Hematopoietic multipotent progenitor cell treated with erythropoietin and hydrocortisone succinate and interleukin-3 and kit ligand, for 17 days (in vitro differentiated cells): ENCODE measurements at places on chromosomes 1 and 21.

DNA sequence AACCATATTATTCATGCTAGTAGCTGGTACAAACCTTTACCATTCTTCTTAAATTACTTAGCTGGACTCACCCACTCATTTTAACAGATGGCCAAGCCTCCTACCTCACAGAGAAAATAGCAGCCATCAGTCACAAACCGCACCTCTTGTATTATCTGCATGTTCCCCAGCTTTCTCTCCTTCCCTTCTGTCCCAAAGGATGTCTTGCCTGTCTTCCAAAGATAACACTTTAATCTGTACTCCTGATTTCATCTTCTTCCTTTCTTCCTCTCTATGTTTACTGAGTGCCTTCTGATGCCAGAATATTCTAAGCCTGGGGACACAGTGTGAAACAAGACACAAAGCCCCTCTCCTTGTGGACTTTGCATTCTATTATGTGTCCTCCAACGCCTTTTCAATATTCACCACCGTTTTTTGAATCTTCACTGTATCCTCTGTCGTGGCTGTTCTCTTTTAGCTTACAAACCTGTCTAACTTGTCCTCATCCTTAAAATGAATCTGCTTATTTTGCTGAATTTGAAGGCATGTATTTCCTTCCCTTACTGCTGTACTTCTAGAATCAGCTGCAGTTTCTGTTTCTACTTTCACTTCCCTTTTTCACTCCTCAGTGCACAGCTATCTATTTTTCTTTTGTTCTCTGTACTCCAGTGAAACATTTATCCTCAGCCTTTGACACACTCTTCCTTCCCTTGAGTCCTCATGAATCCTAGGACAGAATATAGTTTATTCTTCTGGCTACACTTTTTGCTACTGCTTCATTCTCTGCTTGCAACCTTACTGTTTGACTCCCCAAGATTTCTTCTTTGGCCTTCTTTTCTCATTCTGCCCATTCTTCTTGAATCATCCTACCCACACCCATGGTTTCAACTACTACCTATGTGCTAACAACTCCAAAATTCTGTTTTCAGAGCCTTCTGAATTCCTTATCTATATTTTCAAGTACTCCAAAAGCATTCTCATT, 216.9 kb upstream of the SAMSN1 start:
- no peak for DNase-seq

GRCh38 chr1:39540504-39541031, 36.0 kb downstream of the PABPC4 start:
- no peak for DNase-seq

GRCh38 chr1:205962821-205963221, 19.6 kb upstream of the SLC26A9 start:
- DNase-seq = no peak

DNA sequence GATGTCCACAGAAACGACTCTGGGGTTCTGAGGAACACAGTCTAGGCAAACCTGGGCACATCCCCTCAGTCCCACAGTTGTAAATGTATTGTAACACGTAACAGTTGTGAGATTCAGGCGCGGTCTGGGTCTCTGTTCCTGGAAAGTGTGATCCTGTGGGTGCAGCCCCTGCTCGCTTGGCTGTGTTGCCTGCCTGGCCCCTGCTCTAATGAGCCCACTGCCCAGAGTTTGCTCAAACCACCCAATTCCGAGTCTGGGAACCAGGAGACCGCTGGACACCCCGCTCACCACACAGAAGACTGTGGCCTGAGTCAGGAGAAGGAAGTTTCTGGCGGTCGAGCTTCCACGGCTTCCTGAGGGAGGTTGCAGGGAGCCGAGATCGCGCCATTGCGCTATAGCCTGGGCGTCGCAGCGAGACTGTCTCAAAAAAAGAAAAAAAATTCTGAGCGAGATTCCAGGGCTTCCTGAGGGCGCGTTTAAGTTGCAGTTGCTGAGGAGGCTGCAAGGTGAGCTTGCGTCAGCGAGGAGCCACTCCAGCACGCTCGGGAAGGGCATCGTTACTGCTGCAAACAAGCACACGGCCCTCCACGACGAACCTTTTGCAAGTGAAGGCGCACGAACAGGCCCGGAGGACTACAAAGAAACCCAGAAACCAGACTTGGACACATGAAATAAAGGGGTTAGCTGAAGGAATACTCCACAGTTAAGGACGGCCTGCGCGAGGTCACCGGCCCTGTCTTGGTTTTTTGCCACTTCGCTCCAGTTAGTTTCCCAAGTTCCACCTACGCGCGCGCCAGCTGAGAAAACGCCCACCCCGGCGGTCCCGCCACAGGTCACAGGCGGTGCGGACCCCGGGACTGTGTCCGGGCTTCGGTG, 1.1 kb downstream of the C21orf58 start:
- peak; percentile 59 for DNase-seq

DNA sequence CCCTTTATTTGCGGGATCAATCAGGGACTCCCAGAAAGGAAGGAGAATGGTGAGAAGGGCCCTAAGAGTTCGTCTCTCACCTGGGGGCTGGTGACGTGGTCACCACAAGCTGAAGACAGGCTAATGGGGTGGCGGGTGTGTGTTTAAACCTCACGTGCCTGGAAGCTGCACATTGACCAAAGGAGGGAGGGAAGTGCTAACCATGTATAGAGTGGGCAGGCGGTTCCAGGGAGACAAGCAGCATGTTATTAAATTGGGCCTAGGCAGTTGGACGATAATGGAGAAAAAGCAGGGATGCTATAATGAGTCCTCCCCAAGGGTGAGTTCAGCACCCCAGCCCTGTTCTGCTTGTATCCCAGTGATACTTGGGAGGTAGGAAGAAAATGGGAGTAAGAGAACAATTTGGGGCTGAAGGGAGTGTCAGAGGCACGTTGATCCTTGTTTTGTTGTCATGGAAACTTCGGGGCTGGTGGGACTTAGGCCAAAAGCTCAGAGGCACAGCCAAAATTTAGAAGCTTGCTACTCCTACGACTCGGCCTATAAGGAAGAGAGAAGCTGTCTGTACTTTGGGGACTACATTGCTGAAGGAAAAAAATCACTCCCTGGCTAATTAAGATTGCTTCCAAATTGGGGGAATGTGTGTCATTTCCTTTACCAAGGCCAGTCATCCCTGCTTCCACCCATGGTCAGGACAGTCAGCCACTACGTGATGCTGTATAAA, 33.2 kb upstream of the EPHA8 start:
- no peak for DNase-seq

DNA sequence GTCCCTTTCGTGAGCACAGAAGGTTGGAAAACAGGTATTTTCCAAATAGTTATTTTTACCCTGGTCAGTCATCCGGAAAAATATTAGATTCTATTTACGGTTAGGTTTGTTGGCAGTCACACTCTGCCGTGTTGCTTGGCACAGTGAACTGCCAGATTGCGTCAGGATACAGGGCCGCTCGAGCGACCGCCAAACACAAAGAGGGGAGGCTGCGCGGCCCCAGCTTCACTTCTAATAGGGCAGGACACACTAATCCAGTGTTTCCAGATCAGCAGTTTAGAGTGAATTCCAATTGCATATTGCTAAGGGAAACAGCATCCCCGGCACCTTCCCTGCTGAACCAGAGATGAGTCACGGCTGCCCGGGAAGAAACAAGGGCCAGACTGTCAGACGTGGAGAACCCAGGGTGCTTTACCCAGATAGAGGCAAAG, 22.9 kb downstream of the UMODL1 start:
- no peak for DNase-seq

GRCh38 chr1:177067752-177068410, 96.6 kb downstream of the ASTN1 start:
- no peak for DNase-seq

GRCh38 chr1:188228623-188229022, 1399.9 kb downstream of the PLA2G4A start:
- no peak for DNase-seq

DNA sequence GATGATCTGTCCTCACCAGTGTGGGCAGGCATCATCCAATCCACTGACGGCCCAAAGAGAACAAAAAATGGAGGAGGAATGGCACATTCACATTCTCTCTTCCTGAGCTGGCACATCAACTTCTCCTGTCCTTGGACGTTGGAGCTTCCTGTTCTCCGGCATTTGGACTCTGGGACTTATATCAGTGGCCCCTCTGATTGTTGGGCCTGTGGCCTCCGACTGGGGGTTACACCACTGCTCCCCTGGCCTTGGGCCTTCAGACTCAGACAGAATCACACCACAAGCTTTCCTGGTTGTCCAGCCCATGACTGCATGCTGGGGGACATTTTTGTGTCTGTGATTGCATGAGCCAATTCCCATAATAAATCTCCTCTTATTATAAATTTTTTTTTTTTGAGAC, 20.1 kb downstream of the IFNLR1 start:
- DNase-seq = no peak

GRCh38 chr21:43315244-43316137, 111.4 kb downstream of the SIK1 start:
- DNase-seq = no peak

DNA sequence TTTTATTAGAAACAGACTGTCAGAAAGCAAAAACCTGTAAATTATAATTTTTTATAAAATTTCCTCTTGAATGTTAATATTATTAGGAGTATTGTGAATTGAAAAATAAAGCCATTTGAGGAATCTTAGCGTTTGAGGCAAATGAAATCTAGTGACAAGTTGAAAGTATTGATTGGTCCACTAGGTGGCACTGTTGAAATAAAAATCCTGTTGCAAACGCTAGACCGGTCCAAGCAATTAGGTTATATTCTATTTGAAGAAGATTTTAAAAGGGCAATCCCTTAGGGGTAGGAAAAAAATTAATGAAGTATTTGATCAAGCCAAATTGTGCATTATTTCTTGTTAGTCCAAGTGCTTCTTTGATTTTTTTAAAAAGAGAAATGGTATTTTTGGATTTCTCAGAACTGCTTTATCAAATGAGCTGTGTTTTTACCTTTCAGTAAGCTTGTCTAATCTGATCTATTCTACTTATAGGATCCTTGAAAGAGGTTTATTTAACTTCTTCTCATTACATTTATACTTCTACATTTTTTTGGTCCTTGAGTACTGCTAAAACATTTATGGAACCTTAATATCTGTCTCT, 57.7 kb downstream of the ATG4C start:
- peak; percentile 75 for DNase-seq

DNA sequence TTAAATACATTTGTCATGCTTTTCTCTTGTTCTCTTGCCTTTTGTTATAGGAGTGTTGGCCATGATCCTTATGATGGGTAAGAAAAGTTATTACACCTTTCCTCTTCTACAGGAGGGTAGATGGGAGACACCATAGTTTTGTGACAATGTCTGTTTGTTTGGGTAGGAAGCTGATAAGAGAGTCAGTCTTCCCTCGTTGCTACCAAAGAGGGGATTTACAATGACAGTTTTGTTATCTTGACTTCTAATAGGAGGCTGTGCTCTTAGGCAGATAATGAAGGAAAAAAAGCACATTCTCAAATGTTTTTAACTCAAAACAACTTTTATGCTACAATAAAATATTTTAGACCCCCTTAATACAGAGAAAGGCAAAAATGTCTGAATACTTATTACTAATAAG, 48.0 kb upstream of the WLS start:
- no peak for DNase-seq

GRCh38 chr1:177246710-177247580, 76.2 kb downstream of the BRINP2 start:
- no peak for DNase-seq

DNA sequence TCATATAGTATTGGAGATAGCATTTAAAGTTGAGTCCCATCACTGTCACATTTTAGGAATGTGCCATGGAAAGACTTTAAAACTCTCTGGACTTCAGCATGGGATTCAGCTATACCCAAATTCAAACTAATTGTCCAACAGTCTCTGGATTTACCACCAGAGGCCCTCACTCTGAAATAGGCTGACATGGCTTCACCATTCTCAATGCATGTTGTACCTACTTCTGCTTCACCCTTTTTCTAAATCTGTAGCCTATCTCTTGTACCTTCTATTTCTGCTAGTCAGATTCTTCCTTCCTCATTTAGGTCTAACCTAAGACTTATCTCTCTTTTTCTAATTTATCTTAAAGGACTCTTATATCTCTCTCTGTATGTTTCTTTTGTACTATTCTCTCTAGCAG, 512.7 kb upstream of the ZRANB2 start:
- DNase-seq = no peak

- no peak for DNase-seq
These were observed 369.8 kb downstream of the NPHP4 start for GRCh38 chr1:5622412-5622811.

DNA sequence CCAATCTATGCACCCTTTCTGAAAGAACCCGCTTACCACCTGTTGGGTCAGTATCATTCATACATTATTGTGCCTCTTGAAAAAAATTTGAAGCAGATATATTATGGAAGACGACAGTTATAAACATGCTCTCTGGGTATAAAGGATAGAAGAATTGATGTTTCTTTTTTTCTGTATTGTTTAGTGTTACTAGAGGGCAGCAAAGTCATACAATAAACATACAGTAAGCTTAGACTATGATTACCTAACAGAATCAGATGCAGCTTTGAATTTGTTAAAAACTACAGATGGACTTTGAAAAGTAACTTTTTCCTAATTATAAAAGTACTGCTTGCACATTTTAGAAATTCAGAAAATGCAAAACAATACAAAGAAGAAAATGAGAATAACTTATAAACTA, 11.1 kb upstream of the PAXBP1 start:
- no peak for DNase-seq

DNA sequence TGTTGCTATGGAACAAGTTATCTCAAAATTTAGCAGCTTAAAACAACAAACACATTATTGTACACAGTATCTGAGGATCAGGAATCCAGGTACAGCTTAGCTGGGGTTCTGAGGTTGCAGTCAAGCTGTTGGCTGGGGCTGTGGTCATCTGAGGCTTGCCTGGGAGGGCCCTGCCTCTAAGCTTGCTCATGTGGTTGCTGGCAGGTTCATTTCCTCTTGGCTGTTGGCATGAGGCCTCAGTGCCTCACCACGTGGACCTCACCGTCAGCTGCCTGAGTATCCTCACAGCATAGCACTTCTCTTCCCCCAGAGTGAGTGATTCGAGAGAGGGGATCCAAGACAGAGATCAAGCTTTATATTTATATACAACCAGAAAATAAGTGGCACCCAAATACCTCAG, 18.6 kb downstream of the NTPCR start:
- no peak for DNase-seq

GRCh38 chr21:32198384-32198783, 80.5 kb downstream of the MIS18A start:
- DNase-seq = no peak

- no peak for DNase-seq
These were observed 289.8 kb upstream of the POU3F1 start for GRCh38 chr1:38336301-38336923.

- peak; percentile 77 for DNase-seq
These were observed at the start of gene EVA1C for GRCh38 chr21:32412162-32413014. Gene EVA1C, plus strand, starts transcription at chr21:32412706. Its CDS starts 148 bp downstream, at chr21:32412854.

- DNase-seq = no peak
These were observed 2.1 kb downstream of the F3 start for GRCh38 chr1:94539496-94539895.

GRCh38 chr1:240091614-240092300, at the start of gene FMN2:
Gene FMN2, plus strand, starts transcription at chr1:240091883. Its CDS starts 227 bp downstream, at chr1:240092110.
- no peak for DNase-seq

- DNase-seq = no peak
These were observed 2.0 kb downstream of the HPDL start for GRCh38 chr1:45328680-45329079.

DNA sequence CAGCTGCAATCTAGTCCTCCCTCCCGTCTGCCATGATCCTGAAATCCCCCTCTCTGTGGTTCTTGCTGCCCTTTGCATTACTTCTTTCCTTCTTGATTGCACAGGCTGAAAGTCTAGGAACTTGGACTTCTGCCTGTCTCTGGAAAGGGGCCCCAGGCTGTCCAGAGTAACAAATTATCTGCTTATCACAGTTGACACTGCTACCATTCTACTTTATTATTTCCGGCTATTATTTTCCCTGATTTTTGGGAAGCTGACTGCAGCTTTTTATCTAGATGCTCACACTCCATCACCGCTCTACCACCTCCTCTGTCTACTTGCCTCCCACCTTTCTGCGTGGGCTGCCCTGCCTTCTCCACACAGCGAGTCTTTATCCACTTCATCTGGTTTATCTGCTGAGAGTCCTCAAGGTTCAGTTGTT, 202.1 kb upstream of the PLXNA2 start:
- no peak for DNase-seq
